Stimulated activated naive CD4-positive, alpha-beta T cell treated with Interleukin-2 at 50 U/mL for 16 hours (primary cell): ENCODE measurements at places on chromosomes 6 and 20.

GRCh38 chr6:87333033-87333432, 4.0 kb upstream of the GJB7 start:
- no peak for DNase-seq

DNA sequence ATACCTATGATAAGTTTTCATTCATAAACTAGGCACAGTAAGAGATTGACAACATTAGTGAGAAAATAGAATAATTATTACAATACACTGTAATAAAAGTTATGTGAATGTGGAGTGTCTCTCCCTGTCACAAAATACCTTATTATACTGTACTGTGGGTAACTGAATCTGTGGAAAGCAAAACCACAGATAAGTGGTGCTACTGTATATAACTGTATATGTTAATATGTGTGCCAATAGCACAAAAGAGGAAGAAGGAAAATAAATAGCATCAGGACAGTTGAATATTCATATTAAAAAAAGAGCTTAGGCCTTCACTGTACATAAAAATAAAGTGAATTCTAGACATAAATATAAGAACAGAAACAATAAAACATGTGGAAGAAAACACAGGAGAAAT, 243.5 kb downstream of the CDKAL1 start:
- no peak for DNase-seq

- no peak for DNase-seq
Measured at GRCh38 chr6:74070091-74070490, 374.1 kb downstream of the CD109 start.

DNA sequence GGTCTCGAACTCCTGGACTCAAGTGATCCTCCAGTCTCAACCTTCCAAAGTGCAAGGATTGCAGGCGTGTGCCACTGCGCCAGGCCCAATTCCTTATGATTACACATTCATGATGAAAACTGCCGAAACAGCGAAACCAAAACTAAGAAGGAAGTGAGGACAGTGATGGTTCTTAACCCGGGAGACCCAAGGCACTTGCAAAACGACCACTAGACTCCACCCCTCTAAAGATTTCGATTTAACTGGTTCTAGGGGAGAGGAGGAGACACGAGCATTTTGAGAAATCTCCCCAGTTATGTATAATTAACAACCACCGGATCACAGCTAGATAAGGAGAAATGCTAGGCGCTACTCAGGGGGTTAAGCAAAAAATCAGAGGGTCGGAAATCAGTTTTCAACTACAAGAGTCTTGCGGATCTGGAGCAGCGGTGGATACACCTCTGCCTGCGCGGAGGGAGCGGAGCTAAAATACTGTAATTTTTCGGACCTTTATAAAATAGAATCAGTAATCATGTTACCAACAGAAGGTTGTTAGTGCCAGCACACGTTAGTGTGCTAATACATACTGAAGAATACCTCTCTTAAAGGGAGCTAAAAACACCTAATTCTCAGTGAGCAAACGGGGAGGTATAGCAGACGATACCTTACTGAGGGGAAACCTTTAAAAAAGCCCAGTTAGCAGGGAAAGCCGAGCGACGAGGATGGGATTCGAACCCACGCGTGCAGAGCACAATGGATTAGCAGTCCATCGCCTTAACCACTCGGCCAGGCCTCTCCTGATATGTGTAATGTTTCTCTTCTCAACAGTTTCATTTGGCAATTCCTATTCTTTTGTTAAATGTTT, 60.0 kb upstream of the BTN3A2 start:
- DNase-seq: peak; percentile 68

GRCh38 chr6:170005665-170006064, 254.2 kb downstream of the ERMARD start:
- DNase-seq: no peak

GRCh38 chr6:32908897-32909296, 31.9 kb downstream of the HLA-DMB start:
- no peak for DNase-seq

GRCh38 chr20:8367689-8368088, 235.6 kb downstream of the PLCB1 start:
- DNase-seq: no peak

DNA sequence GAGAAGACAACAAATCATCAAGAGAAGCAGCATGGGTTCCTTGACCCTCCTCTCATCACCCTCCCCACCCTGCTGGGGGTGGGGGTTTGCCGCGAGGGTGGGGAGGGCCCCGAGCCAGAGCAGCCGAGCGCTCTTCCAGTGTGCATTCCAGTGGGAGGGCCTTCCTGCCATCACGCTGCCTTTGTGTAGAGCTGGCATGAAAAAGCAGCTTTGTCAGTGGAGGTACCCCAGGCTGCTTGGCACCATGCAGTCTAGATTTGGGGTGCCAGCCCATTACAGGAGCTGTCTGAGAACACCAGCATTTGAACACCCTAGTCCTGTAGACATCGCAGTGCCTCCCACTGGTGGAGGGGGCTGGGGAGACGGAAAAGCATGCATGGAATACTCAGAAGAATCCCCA, 12.2 kb downstream of the BAK1 start:
- DNase-seq: no peak

- no peak for DNase-seq
Measured at GRCh38 chr6:116166369-116166768, 40.4 kb upstream of the COL10A1 start.

- no peak for DNase-seq
Measured at GRCh38 chr6:129759796-129760605, 50.0 kb upstream of the ARHGAP18 start.

DNA sequence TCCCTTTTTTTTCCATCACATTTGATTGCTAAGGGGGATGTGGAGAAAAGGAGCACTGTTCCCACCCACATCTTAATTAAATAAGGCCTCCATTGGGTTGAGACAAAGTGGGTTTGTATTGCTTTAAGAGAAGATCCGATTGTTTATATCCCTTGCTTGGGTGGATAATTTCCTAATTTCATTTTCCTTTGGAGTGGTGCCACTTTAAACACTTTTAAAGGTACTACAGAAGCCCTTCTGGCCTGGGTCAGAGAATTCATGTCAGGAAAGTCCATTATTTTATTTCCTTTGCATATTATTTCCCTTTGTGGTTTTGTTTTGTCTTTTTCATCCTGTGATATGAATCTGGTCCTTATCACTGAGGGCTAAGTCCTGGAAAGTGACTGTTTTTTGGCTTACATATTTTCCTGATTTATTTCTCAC, 56.9 kb downstream of the PHACTR2 start:
- DNase-seq: no peak

GRCh38 chr6:34201455-34202107, 35.1 kb upstream of the HMGA1 start:
- no peak for DNase-seq

DNA sequence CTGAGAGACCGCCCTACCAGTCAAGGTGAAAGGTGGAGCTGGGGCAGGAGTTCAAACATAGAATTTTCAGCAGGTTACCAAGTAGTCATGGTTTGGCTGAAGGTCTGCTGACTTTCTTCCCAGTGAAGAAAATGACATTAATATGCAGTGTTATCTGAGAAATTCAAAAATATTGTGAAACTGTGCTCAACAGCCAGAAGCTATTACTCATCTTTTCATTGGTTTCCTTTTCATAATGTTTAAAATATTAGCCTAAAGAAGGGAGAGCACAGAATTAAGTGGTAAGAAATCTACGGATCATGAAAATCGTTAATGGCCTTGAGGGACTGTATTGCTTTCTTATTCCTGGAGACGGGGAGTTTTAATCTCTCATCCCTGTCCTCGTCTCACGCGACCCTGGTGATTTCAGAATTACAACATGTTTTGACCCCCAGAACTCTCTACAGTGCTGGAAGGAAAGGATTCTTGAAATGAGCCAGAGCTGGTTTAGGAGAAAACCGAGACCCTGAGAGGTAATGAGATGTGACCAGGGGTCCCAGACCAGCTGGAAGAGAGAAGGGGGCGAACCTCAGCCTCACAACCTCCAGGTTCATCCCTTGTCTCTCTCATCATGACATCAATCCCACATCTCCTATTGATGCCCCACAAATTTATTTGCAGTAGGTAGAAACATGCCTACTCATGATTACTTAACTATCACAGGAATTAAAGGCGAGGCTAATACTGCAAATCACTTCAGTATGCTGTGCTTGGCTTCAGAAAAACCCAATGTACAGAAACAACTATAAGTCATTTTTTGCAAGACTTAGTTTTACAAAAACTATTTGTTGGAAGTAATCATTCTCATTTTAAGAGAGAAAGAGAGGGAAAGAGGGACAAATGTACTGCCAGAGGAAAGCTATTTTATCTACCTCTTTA, 209.5 kb downstream of the FNDC1 start:
- DNase-seq: no peak

DNA sequence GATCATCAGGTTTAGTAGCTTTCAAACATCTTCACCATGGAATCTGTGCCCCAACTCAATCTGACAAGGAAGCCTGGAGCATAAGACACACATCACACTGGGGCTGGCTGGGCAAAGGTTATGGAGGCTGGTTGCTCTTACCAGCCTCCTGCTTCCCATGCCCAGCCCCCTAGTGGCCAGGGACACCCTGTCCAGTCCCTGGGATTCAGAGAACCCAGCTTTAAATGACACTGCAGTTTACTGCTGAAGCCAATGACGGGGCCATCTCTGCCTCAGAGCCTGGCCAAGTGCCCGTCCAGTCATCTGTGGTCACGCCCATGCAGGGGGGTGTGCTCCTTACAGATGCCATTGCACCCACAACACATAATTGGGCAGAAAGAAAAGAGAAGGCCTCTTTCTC, 272.9 kb downstream of the SMOC2 start:
- DNase-seq: no peak

GRCh38 chr6:10658910-10659698, 35.3 kb downstream of the C6orf52 start:
- no peak for DNase-seq

DNA sequence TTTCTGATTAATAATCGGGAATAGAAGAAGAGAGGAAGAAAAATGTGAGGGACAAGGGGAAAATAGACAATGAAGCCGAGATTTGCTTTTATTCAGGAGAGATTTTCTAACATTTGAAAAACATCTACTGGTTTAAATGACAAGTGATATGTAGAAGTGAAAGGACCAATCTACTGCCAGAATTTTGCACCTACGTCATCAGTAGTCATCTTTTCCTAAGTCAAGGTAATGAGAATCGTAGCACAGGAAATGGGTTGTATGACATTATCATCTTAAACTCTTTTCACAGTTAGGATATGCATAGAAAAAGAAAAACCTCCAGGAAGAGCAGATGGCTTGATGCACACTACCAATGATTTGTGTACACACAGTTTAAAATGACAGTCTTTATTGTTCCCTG, 45.3 kb upstream of the RAB32 start:
- no peak for DNase-seq

- no peak for DNase-seq
Measured at GRCh38 chr6:36320475-36320874, 16.2 kb downstream of the BNIP5 start.
